ENCODE measurements at places on chromosomes 4 and X. TPM values are rescaled to one million over a fixed set of nuclear protein-coding genes. Genes with fewer than 3 reads are reported as not detected.

DNA sequence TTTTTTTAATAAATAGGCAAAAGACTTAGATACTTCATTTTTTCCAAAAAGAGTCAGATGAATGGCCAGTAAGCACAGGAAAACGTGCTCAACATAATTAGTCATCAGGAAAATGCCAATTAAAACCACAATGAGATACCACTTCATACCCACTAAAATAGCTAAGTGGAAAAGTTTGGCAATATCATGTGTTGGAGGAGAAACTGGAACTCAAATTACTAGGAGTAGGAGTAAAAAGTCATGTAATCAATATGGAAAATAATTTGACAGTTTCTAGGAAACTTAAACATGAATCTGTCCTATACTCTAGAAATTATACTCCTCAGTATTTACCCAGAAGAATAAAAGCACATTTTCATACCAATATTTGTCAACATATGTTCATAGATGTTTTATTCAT, 449.8 kb downstream of the INPP4B start:
- peak overlapping the region; percentile 57 for H3K27ac ChIP-seq

DNA sequence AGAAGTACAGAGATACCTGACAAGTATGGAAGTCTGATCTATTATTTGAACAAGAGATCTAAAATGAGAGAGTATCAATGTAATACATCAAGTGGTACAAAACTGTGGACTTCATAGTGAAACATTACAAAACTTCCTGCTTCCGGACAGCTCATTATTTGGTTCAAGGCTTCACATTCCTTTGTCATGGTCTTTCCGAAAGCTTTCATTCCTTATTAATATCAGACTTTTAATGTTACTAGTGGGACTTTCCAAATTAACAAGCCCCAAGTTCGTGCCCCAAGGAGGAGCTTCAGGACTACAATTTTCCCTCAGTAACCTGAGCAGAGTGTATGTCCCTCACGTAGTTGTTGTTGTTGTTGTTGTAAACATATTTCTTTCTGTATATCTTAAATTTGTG, 1.2 kb downstream of the CHIC2 start:
- peaks cover 11% of the 10 kb centered on the region for H3K4me1 ChIP-seq
- H3K36me3 ChIP-seq: peaks cover 8% of the 10 kb centered on the region
- DNase-seq: no peak
- peak overlapping the region; percentile 68 for H3K4me3 ChIP-seq

GRCh38 chr4:141065872-141066271, 67.4 kb downstream of the RNF150 start:
- no peak overlapping the region for H3K27ac ChIP-seq
- no peak overlapping the region for H3K4me3 ChIP-seq
- DNase-seq: no peak
- H3K36me3 ChIP-seq: no peaks in the 10 kb centered on the region
- H3K27me3 ChIP-seq: no peaks in the 10 kb centered on the region

DNA sequence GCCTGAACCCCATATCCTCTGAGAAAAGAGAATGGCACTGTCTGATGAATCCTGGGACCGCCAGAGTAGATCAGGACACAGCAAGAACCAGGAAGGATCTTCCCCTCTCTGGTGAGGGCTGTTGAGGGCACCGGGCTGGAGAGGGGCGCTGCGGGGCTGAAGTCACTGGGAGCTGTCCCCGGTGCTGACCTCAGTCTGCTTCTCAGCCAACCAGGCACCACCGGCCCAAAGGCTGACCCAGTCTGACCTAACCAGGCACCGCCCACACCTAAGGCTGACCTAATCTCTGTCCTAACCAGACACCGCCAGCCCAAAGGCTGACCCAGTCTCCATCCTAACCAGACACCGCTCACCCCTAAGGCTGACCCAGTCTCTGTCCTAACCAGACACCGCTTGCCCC, 82.8 kb downstream of the CPZ start:
- H3K36me3 ChIP-seq: no peaks in the 10 kb centered on the region
- no peak overlapping the region for H3K27ac ChIP-seq

DNA sequence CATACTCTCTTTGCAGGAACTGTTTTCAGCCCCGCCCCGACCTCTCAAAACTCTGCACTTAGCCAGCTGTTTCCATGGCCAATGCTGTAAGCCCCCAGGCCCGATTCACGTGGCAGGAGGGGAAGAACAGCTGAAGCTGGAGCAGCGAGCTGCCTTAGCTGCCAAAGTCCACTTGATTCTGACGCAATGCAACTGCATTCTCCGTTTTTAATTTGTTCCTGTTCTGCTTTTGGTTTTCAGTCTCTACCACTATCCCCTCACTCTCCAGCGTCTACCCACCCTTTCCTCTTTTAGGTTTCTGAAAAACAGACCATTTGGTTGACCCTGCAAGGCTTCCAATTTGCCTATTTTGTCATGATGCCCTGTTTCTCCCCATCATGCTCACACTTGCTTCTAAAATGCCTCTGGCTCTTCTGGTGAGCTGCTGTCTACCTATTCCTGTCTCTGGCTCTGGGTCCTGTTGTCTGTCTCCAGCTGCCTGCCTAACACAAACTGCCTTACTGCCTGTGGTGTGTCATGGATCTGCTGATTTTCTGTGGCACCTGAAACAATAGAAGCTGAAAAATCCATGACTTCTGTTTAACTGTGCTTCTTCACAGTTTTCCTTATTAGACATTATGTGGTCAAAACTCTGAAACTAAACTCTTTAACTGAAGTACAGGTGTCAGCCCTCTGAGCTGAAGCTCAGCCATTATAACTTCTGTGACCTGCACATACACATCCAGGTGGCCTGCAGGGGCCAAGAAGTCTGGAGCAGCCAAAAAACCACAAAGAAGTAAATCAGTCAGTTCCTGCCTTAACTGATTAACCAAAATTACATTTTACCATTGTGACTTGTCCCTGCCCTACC, 160.5 kb upstream of the AGTR2 start:
- DNase-seq: no peak
- H3K27me3 ChIP-seq: no peaks in the 10 kb centered on the region
- H3K27ac ChIP-seq: no peak overlapping the region
- no peak overlapping the region for H3K4me3 ChIP-seq
- H3K4me1 ChIP-seq: no peaks in the 10 kb centered on the region

The NSUN7 gene
- total RNA-seq: 0.15 TPM

The TECRL gene
- total RNA-seq: not detected

The SPANXA1 gene
- total RNA-seq: not detected

The BBS7 gene
- total RNA-seq: 11.8 TPM
